ENCODE measurements at places on chromosomes 5 and 9.

- no peak for DNase-seq
These were observed 185.2 kb downstream of the CETN3 start for GRCh38 chr5:90224342-90224741.

GRCh38 chr5:179438461-179438860 is 93.2 kb upstream of the ADAMTS2 start:
- no peak for DNase-seq

- DNase-seq = no peak
These were observed 11.2 kb downstream of the KLHL9 start for GRCh38 chr9:21324047-21324446.

- DNase-seq = peak; percentile 43
These were observed 85.9 kb upstream of the SIMC1 start for GRCh38 chr5:176152191-176152929.

- DNase-seq = no peak
These were observed 58.3 kb upstream of the MOCS2 start for GRCh38 chr5:53167836-53168235.

DNA sequence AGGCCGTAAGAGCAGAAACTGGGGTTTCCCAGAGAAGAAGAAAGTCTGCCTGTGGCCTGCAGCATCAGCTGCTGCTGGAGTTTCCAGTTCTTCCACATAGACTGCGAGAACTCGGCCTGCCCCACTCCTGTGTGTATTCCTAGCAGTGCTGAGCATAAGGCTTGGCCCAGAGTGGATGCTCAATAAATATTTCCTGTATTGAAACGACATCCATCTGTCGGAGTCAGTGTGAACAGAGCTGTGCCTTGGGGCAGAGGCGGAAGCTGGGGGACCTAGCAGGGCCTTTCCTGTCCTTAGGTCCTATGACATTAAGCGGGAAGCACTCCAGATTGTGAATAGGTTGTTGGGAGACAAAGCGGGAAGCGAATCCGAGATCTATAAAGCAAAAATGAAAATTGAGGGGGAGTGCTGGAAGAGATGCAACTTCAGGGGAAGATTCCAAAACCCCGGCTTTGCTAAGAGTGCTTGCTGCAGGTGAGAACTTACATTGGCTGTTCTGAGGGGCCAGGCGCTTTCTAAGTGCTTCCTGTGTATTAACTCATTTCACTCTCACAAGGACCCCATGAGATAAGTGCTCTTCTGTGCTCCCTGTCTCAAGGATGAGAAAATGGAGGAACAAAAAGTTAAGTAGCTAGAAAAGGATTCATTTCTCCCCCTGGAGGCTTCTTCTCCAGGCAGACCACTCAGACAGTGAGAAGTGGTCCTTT is 76.1 kb upstream of the CXCL14 start:
- no peak for DNase-seq

DNA sequence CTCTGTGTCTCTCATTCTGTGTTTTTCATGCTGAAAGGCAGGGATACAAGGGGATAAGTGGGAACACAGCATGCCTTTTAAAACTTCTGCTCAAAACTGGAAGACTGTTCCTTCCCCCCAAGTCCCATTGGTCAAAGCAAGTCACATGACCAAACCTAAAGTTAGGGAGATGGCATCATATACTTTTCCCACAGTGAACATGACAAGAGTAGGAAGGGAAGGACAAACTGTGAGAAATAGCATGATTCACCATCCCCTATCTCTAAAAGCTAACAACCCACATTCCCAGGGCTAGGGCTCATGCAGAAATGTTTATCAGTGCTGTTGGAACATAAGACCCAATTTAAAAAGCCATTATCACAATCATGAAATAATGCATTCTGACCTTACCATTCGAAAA is 24.2 kb upstream of the SHISAL2B start:
- no peak for DNase-seq

DNA sequence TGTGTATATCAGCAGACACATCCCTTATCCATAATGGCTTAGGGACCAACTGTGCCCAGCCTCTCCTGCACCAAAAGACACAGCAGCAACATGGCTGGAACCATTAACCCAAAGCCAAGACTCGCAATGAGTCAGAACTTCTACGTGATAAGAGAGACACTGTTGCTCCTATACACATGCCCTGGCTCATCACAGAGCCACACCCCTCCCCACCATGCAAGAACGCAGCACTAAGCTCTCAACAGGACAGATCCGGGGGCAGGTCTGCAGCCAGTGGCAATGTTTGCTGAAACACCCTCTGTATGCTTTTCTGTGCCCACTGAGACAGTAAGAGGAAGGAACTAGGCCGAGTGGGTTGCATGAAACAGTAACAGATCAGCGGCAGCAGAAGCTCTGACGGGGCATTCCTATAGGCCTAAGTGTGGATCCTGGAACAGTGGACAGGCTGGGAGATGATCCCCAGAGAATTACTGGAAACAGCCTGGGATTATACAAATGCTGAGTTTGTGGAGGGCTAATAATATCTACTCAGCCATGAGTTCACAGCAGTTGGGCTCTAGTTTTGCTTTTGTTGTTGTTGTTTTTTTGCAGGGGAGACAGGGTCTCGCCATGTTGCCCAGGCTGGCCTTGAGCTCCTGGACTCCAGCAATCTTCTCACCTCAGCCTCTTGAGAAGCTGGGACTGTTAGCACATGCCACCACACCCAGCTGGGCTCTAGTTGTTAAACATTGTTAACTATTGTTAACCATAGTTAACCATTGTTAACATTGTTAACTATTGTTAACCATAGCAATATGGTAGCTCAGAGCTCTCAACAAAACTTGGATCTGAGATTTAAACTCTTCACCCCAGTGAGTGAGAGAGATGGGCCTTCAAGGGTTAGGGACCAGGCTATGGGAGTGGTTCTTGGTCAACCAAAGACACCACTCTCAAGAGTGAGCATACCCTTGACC is 41.0 kb downstream of the B4GALT1 start:
- DNase-seq = no peak

DNA sequence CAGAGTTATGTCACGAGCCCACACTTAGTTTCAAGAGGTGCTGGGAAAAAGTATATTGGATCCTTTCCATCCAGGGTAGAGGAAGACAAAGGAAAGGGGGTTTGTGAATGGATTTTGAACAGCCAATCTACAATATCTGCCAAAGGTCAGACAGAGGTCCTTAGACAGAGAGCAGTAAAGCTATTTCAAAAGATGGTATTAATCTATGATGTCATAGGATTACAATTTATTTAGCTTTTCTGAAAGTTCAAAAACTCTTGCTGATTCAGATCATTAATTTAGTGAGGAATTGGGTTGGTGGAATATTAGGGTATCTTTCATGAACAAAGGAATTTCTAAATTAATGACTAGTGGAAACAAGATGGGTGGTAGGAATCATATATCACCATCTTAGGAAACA is 126.9 kb downstream of the NTRK2 start:
- DNase-seq = no peak

DNA sequence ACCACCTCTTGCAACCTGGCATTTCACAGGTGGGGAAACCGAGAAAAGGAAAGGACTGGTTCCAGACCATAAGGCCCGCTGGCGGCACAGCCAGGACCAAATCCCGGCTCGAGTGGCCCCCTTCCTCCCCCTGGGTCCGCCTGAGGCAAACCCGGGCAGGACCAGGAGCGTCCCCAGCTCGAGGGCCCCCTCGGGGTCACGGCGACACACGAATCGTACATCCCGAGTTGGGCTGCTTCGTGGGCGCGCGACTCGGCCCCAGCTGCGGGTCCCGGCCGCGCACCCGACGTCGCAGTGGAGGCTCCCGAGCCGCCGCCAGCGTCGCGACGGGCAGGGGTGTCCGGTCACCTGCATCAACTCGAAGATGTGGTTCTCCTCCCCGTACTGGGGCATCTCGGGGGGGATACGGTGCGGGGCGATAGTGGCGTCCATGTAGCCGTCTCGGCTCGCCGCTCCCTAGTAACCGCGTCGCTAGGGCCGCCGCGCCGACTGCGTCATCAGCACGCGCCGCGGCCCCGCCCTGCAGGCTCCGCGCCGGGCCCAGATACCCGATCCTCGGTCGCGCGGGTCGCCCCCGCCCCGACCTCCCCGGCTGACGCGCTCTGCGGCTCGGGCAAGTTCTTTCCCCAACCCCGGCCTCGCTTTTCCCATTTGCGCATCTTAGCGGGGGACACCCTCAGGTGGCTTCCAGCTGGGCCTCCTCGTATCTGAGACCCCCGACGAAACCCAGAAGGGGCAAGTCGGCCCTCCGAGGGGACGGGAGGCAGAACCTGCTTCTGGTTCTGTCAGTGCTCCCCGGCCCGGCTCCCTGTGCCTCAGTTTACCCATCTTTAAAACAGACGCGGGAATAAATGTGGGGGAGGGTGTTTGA is at the start of gene AK8:
AK8 (minus strand) TSS at position 461 of the 871 bp plus-strand sequence; CDS start at position 432, 29 bp downstream.
- DNase-seq = peak; percentile 88

- no peak for DNase-seq
These were observed 10.8 kb downstream of the TCF7 start for GRCh38 chr5:134125039-134126015.

GRCh38 chr5:168747987-168748777 is 169.0 kb upstream of the PANK3 start:
- peak; percentile 72 for DNase-seq

GRCh38 chr5:39654715-39655114 is 229.9 kb upstream of the DAB2 start:
- no peak for DNase-seq

All from nephron progenitor cell (in vitro differentiated cells).